ENCODE measurements at places on chromosomes 2 and 18. TPM values are rescaled to one million over a fixed set of nuclear protein-coding genes. Genes with fewer than 3 reads are reported as not detected.
A peak's percentile ranks its signal among the peaks of the same experiment; 100 is the strongest.

DNA sequence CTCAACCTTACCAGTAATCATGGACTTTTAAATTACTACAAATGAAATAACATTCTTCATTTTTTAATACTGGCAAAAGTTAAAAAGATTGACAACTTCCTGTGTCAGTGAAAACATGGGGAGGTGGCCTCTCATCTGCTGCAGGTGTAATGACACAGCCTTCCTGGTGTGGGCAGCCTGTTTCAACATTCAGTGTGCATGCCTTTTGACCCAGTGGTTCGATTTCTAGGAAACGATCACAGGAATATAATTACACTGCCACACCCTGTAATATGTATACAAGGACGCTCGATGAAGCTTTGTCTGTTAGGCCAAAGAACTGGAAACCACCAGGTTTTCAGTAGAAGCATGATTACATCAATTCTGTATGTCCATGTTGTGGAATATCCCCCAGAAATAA is 68.7 kb downstream of the MTHFD2 start:
- DNase-seq = peak; percentile 24

GRCh38 chr2:89763254-89763580 is 1071.7 kb downstream of the RPIA start:
- no peak for DNase-seq

DNA sequence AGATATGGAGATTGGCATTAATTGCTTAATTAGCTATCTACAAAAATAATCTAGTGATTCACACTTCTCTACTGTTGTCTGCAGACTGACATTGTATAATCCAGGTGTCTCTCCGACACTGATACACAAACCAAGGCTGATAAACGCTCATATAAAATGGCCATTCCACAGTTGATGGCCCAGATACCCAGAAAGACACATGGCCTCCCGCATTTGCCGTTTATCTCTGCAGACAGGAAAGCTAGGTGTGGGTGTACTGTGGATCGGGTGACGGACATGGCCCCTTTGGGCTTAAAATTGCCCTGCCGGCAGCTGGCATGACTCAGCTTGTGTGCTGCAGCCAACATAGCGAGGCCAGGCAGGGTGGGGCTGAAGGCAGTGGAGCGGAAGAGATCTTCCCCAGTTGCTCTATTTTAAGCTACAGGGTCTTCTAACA is 18.5 kb downstream of the PMAIP1 start:
- DNase-seq = no peak

GRCh38 chr2:129908721-129909373 is 70.6 kb upstream of the RAB6C start:
- DNase-seq = no peak

DNA sequence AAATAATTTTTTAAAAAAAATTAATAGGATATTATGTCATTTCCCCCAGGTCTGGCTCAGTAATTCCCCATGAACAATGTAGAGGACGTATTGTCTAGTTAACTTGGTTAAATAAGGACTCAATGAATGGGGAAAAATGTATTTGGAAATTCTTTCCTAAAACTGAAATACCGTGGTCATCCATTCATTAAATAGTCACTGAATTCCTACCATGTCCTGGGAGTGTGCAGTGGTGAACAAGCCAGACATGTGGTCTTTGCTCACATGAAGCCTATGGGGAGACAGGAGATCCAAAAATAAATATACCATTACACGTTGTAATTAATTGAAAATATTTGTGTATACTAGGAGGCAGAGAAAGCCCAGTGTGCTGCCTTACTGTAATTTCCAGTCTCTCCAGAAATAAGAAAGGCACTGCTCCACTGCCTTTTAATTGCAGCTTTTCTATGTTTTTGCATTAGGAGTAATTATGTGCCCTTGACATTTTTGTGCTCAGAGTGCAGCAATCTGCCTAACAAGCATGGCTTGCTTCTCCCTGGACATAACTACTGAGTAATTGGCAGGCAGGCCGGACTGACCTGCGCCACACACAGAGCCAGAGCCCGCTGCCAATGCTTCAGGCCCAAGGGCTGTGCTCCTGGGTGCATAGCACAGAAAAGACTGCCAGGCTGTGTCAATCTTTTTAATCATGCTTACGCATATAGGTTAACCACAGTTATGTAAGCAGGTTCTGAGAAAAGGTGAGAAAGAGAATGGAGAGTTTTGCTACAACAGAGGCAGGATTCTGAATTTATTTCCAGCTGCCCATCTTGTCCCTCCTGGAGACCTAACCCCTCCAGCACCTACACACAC is 22.2 kb upstream of the TTC39C start:
- DNase-seq = peak; percentile 83

DNA sequence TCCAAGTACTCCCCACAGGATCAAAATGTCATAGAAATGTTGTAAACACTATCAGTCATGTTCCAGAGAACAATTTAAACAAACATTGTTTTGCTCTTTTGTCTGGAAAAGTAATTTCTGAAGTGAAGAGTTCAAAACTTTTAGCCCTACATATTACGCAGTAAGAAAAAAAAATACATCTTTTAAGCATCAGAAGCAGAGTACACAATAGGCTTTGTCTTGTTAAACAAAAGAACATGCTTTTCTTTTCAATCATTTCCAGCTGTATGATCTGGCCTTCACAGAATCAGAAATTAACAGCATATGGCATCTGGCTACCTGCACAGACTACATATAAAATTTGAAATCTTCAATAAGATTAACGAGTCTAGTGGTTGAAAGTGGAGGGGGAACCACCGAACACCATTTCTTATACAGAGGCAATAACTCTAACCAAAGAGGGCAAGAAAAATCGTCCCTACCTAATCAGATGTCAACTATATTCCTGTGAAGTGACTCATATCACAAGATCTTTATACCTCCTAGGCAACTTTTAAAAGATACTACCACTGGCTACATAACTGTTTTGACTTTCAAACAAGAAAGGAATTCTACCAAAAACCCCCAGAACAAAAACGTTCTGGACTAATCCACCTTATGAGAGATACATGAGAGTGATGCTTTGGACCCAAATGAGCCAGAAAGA is 149.3 kb downstream of the EXOC6B start:
- no peak for DNase-seq

The ABCG8 gene
- total RNA-seq = 0.27 TPM

The ZNF516 gene
- total RNA-seq = 27.5 TPM

The MC2R gene
- total RNA-seq = not detected

The DNPEP gene
- total RNA-seq = 15.0 TPM

Data from cerebellum (tissue), 4 donors.